ENCODE measurements at places on chromosomes 3 and 15.
A peak's percentile ranks its signal among the peaks of the same experiment; 100 is the strongest.

- peak; percentile 43 for DNase-seq
Observed at GRCh38 chr3:125357032-125357658, 18.0 kb downstream of the ZNF148 start.

DNA sequence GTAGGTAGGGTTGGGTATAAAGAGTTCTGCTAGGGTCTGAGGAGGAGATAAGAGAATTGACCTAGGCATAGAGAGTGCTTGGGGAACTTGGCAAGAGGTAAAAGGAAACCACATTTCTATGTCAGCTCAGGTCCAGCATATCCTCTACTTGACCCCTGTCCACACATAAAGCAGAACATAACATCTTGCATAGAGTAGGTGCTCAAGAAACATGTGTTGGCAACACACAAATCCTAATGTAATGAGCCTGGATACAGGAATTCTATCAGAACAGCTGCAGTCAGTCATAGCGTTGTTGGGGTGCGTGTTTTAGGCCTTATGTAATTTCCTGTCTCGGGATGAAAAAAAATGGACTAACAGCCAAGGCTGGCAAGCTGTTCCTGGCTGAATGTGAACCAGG, 35.0 kb upstream of the PLCL2 start:
- no peak for DNase-seq

GRCh38 chr3:50811893-50812292, 137.2 kb downstream of the DOCK3 start:
- no peak for DNase-seq

DNA sequence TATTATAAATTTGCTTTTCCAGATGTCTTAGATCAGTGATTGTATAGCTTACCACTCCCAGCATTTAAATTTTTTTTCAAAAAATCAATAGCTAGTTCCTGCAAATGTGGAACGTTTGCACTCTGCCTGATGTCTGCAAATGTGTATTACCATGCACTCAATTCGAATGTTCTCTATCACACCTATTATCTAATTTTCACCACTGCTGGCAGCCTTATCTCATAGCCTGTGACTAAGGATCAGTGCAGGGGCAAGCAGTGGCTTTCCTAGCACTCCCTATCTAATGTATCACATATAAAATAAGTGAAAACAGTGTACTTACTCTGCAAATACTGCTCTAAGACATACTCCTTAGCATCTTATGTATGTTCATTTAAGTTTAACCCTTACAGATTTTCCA, 196.3 kb upstream of the PLSCR5 start:
- DNase-seq, result no peak

GRCh38 chr3:52339612-52340011, 23.5 kb downstream of the DNAH1 start:
- peak; percentile 39 for DNase-seq

DNA sequence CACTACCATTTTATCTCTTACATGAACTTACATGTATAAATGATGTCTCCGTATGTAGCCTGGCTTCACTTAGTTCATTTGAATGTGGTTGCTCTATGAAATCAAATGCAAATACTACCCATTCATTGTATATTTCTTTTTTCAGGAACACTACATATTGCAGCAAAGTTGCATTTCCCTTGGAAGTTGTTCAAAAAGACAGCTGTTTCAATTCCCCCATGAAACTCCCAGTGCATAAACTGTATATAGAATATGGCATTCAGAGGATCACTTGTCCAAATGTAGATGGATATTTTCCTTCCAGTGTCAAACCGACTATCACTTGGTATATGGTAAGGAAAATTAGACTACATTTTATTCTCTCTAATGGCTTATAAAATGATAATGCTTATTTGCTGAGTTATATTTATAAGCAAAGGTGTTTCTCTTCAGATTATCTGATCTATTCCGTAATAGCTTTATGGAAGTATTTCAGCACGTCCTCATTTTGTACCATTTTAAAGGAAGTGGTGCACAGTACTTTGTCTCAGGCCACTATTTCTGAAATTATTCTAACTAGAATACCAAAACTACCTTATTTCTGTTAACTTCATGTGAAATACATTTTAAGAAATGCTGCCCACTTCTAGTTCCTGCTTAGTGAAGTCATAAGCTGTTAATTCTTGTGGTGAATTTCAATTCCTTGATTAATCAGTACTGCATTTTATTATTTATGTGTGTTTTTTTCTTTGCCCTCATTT, 95.1 kb downstream of the IL1RAP start:
- DNase-seq, result no peak

GRCh38 chr3:229183-229661, 32.7 kb downstream of the CHL1 start:
- DNase-seq, result no peak

- no peak for DNase-seq
Observed at GRCh38 chr15:64019764-64020163, 26.5 kb downstream of the DAPK2 start.

DNA sequence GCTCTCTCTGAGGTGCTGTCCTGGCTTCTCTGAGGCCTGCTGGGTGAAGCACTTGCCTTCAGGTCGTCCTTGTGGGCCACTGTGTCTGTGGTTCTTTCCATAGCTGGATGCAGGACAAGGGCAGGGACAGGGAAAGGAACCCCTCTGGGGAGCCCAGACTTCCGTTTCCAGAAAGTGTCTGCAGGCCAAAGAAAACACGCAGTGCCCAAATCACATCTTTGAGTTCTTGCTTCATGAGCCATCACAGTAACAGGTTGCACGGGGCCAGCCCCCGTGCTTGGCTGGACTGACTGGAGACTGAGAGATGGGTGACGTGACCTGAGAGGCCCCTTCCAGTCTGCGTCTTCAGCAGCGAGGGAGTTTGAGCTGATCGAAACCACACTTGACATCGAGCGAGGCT, 115.8 kb downstream of the GABRG3 start:
- DNase-seq, result no peak

DNA sequence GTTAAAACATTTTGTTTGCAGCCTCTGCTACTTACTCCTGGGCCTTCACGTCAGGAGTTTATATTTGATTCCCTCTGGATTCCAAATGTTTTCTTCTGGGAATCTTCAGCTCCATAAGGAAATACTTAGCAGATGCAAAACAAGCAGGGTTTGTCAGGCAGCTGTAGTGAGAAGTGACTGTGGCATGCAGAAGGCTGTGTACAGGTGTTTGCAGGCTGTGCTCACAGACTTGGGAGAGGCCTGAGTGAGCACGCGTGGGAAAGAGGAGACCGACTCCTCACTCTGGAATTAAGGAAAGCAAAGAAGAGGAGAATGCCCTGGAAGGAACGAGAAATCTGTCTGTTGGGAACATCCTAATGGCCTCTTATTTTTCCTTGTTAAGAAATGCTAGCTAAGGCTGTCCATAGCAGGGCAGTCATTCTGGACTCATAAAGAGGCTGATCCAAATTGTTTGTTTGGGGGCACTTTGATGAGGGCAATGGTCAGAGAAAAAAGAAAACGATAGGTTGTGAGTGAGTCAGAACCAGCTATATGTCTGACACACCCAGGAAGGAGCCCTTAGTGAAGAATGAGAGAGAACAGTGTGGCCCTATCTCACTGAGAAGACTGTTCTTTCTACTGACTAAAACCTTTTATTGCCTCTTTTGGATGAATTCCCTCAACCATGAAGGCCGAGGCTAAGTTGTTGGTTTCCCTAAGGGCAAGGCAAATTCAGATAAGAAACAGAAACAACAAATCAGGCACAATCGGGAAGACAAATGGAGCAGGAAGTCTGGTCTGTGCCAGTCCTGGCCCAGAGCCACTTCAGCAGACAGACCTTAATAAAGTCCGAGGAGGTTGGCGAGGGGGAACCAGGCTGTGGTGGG, 82.6 kb downstream of the TGFBR2 start:
- no peak for DNase-seq

DNA sequence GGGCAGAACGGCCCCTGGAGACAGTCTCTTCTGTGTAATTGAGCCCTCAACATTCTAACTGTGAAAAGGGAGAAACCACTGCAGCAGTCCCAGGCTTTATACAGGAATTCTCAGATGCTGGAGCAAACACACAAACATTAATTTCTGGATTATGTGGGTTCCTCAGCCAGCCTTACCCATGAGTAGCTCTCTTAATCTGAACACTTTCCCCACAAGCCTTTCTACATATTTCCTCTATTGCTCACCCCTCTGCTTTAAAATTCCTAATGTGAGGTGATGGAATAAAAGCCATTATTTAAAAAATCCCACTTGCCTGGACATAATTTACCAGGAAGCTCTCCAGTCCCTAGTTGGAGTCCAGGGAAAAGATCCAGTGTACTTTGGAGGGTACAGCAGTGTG, 139.0 kb downstream of the CTNNB1 start:
- no peak for DNase-seq
